WERI-Rb-1 (cell line): ENCODE measurements at places on chromosomes 2 and 18.

GRCh38 chr2:10732924-10733565 is 11.6 kb downstream of the ATP6V1C2 start:
- no peak for DNase-seq

- DNase-seq, result no peak
These were observed 68.1 kb downstream of the RMDN2 start for GRCh38 chr2:37993143-37993542.

DNA sequence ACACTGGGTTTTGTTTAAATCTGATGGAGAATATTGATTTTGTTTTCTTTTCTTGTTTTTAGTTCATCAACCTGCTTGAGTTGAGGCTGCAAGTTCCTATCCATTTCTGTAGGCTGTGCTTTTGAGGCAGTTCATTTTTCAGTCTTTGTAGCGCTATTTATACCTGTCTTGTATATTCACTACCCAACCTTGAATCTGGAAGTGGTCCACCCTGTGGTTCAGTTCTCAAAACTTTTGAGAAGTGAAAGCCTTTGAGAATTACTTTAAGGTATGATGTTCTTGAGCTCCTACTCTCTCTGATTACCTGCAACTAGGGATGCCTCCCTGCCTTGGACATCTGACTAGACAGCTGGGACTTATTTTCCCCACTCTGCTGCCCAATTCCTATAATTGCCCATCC is 53.5 kb upstream of the KCNE4 start:
- no peak for DNase-seq

DNA sequence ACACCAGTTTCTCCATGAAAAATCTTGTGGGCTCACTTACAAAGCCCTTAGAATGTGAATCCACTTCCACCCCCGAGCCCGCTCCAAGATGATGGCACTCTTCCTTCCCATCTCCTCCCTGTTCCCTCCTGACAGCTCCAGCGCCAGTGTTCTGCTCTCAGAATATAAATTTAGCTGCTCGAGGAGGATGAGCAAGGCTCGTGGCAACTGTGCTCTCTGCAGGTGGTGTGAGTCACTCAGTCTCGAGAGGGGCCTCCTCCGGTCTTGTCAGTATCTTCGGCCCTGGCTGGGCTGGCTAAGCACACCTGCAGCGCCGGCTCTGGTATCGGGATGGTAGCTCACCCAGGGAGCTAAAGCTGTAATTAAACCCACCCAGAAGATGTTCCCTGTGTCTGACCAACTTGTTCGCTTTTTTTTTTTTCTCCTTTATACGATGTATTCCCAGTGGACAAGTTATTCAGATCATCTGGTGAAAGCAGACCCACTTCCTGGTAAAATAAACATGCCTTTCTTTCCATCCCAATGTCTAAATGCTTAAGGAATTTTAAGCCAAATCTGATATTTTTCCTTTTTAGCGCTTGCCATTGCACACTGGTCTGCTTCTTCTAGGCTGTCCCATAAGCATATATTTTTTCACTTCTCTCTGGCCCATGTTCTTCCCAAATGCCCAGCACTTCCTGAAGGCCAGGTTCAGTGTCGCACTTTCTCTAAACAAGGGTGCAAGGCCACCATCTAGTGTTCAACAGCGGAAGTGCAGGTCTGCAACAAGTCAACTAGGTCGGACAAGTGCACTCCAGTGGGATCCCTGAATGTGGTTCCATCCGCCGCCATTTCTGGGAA is 31.4 kb upstream of the YPEL5 start:
- DNase-seq, result peak; percentile 91

DNA sequence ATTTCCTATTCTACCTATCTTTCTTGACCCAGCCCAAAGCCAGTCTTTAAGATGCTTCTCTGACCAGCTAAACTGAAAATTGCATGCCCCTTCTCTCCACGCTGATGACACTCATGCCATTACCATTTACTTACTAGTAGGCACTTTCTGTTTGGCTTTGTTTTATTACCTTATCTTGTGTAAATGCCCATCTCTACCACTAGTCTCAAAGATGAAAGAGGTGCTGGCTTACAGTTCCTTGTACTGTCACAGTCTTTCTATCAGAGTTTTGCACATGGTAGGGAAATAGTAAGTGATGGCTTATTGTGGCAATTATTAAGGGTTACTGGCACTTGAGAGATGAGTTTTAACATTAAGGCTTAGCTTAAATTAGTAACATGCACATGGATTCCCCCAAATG is 352.1 kb downstream of the RBM43 start:
- no peak for DNase-seq

GRCh38 chr2:160299540-160299939 is 99.5 kb upstream of the ITGB6 start:
- no peak for DNase-seq

DNA sequence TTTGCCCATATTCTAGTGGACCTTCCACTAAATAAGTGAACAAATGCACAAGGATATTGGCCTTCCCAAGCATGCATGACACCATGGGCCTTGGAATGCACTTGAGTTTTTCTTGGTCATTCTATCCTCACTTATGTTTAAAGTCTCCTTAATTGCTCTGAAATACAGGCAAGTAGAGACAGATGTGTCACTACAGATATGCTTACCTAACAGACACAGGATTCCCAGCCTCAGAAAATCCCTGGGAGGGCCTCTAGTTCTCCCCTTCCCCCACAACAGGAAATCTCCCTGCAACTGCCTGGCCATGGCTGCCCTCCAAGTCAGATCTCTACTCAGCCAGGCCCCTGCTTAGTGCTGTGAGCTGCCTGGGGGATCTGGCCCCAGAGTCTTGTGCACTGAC is 445.2 kb downstream of the IRS1 start:
- peak; percentile 16 for DNase-seq

GRCh38 chr2:64637000-64637635 is 16.6 kb downstream of the SERTAD2 start:
- no peak for DNase-seq

DNA sequence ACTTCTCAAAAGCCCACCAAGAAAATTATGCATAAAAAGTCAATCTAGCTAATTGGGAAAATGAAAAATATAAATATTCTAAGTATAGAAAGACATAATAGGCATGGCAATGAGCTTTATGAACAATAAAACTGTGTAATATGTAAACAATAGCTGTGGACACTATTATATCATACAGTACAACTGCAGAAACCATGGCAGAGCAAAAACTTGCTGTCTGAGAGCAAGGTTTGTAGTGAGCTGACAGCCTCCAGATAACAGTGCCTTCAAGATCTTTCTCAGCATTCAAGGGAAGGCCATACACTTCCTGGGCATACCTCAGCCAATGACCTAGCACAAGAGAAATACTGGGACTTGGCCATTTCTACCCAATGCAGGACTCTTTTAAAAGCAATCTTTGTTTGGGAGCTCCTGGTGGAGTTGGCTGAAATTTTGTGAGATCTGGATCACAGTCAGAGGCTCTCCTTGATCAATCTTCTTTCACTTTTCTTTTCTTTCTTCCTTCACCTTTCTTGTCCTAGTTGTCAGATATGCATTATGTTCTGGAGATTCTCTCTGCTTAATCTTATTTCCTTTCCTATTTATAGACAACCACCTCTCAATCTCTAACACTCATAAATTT is 427.2 kb upstream of the UBE2E3 start:
- DNase-seq, result no peak

DNA sequence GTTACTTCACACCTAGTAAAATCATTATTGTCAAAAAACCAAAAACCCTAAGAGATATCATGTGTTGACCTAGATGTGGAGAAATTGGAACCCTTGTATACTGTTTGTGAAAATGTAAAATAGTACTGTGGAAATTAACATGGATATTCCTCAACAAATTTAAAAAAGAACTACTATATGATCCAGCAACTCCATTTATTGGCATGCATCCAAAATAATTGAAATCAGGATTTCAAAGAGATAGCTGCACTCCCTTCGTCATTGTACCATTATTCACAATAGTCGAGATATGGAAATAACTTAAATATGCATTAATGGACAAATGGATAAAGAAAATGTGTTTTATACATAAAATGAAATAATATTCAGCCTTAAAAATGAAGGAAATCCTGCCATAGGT is 105.3 kb upstream of the ZC3H15 start:
- DNase-seq, result no peak
